ENCODE measurements at places on chromosomes 12 and 14.
A peak's percentile ranks its signal among the peaks of the same experiment; 100 is the strongest.

DNA sequence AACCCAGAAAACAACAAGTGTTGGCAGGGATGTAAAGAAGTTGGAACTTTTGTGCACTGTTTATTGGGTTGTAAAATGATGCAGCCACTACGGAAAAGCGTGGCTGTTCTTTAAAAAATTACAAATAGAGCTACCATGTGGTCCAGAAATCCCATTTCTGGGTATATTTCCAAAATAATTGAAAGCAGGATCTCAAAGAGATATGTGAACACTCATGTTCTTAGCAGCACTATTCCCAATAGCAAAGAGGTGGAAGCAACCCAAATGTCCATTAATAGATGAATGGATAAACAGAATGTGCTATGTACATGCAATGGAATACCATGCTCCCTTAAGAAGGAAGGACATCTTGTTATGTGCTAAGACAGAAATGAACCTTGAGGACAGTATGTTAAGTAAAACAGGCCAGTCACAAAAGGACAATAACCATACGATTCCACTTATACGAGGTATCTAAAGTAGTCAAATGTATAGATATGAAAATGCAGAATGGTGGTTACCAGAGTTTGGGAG is 249.5 kb downstream of the PHLDA1 start:
- DNase-seq, result no peak

DNA sequence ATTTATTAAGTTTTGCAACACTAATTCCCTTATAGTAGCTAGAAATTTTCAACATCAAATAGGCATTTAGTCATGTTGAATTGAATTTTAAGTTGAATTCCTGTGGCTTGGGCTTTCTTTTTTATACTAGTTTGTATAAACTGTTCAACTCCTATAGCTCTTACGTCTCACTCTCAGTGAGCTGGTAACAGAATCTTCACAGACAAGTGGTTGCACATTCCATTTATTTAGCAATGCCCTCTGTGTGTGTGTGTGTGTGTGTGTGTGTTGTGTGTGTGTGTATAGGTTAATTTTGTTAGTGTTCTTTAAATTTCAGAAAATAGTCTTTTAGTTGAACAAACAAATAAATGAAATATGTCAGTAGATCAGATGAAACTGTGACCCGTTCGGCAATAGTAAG is 425.0 kb downstream of the NPAS3 start:
- DNase-seq, result no peak

- no peak for DNase-seq
These were observed 52.8 kb upstream of the SLC2A13 start for GRCh38 chr12:40158592-40159111.

DNA sequence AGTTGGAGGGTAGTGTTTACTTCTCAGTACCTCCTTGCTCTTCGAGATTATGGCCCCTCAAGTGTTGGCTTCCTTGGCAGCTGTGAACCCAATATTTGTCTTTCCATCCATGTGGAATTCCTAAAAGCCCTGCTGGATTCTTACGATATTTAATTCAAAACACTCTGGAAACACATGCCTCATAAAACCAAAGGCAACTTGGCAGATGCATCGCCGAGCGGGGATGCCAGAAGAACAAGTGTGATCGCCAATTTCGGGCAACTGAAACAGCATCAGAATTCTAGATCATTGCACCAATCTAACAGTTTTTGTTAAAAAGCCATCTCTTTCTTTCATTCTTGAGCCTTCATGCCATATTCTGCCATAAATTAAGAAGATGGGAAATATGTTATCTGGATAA is 934.4 kb downstream of the AACS start:
- DNase-seq, result no peak

DNA sequence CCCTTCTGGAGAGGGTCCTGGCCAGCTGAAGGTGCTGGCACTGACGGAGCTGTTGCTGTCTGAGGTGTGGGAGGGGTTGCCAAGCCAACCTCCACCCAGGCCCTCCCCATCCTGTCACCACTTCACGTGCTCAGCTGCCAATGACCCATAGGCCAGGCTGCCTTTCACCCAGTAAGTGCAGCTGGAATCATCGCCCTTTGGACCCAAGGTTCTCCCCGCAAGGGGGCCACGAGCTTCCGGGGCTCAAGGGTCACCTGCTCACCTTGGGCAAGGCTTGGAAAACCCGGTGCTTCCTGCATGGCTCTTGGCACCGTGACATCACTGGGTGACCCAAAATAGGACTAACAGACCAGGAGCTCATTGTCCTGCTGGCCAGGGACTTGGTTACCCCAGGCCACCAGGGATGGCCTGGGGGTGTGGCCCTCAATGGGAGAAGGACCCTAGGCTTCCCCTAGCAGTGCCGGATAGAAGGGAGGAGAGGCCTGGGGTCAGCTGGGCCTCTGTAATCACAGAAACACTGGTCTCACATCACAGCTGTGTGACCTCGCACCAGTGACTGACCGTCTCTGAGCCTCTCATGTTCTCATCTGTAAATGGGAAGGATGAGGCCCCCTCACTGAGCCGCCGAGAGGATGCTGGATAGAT is 51.3 kb downstream of the CCDC85C start:
- peak; percentile 55 for DNase-seq

- DNase-seq, result no peak
These were observed 12.9 kb downstream of the FSCB start for GRCh38 chr14:44494137-44494536.

DNA sequence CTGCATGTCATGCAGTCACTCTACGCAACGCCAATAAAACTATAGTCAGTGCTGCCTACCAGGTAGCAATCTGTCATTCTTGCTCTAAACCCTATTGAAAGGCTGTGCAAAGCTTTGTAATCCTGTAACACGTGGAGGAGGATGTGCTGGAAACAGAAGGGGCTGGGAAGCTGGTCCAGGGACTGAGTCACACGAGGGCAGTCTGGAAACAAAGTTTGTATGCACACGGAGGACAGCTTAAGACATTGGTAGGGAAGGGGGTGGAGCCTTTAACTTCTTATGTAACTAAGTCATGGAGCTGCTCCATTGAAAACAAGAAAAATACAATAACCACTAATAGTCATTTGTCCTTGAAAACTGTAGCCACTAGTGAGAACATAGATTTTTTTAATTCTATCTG is 128.0 kb downstream of the BCAT1 start:
- DNase-seq, result no peak

- DNase-seq, result peak; percentile 76
These were observed 62.2 kb upstream of the DIO3 start for GRCh38 chr14:101499080-101499479.

GRCh38 chr12:131829791-131830334 is 1.7 kb downstream of the MMP17 start:
- DNase-seq, result no peak

- DNase-seq, result no peak
These were observed 26.5 kb downstream of the ARL6IP4 start for GRCh38 chr12:123006977-123007376.

DNA sequence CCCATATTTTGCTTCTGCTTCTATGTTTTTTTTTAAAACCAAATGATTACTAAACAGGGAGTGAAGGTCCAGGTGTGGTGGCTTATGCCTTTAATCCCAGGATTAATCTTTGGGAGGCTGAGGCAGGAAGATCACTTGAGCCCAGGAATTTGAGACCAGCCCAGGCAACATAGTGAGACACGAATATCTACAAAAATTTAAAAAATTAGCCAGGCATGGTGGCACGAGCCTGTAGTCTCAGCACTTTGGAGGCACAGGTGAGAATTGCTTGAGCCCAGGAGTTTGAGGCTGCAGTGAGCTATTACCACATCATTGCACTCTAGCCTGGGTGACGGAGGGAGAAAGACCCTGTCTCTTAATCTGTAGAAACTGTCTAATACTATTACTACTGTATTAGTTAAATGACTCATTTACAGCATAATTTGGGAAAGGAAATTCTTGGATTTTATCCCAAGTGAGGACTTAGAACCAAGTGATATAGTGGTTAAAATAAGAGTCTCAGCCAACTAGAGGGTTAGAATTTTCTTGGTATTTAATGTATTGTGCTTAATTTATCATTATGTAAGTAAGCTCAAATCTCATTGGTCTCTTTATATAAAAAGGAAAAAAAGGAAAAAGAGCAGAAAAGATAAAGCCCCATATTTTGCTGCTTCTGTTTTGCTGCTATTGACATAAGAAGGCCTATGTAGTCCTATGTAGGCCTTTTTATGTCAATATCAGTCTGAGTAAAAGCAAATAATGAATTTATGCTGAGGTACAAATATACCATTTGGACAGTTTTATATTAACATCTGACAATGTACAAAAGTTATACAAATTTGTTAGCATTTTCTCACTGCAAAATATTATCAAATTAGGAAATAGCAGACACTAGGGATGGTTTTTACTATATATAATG is 163.4 kb downstream of the RAD51B start:
- no peak for DNase-seq

DNA sequence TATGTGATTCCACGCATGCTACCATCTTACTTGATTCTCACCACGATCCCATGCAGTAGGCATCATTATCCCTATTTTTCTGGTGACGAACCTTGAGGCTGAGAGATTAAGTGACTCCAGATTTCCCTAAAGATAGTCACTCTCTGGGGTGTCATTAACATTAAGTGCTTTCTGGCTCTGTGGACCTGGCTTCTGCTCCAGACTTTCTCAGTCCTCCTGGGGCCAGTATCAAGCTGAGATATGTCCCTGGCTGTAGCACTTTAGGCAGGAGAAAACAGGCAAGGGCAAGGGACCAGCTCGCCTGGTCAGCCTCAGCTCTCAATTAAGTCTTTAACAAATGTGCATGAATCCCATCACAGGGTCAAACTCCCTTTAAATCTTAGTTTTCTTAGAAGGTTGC is 38.3 kb upstream of the PRB2 start:
- no peak for DNase-seq

DNA sequence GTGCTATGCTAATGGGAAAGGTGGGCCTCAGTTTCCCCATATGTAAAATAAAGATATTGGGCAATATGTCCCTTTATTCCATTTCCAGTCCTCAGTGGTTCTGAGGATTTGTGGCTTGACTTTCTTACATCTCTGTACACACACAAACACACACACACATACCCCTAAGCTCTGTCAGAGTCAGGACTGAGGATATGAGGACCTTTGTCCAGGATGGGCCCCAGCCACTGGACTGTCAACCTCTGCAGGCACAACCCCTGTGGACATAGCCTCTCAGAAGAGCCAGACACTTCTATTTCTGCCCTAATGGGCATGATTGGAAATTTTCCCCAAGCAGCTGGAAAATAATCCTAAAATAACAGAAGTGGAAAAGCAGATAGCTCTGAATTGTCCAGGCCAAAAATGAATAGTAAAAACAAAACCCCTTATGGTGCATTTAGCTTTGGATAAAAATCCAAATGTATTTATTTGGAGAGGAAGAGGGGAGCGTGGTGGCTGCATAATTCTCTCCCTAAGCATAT is 50.2 kb downstream of the RIN3 start:
- no peak for DNase-seq

- DNase-seq, result no peak
These were observed 2.5 kb upstream of the RAP1B start for GRCh38 chr12:68608191-68608590.

DNA sequence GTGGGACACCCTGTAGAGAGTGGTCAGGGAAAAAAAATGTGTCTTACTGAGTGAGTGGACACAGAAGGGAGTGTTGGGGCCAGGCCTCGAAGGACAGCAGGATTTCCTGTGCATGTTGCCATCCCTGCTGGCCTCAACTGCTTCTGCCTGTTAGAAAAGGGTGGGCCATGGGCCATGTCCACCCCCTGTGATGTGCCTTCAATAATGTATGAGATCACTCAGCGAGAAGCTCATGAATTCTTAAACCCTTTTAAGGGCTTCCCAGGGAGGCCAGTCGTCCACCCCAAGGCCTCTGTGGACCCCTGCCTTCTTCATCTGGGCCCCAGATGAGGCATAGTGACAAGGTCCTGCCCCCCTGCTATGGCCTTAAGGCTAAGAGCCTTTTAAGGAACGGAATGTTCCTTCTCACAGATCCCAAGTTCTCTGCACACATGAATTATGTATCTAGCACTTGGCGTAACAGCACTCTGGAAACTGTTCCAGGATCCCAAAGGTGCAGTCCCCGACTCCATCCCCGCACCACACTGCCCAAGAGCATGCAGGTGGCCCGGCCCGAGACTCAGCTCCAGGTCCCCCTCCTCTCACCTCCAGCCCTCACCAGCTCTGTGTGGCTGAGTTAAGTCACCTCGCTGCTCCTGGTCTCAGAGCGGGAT is 8.9 kb upstream of the C14orf132 start:
- DNase-seq, result no peak

DNA sequence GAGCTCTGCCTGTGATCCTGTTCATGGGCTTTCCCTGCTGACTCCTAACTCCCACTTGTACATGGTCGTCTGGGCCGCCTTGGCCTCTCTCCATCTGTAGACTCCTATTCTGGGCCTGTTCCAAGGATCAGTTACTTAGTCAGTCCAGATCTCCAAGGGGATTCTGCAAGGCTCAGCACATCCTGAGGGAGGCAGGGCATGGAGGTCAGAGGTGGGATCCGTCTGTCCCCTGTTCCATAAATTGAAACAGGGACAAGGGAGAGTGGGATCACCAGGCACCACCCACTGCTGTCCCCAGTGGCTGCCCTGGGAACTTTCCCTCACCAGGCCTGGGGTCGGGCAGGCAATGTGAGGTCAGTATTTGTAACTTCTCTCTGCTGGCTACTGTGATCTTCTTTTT is 43.5 kb downstream of the KCTD10 start:
- DNase-seq, result no peak

DNA sequence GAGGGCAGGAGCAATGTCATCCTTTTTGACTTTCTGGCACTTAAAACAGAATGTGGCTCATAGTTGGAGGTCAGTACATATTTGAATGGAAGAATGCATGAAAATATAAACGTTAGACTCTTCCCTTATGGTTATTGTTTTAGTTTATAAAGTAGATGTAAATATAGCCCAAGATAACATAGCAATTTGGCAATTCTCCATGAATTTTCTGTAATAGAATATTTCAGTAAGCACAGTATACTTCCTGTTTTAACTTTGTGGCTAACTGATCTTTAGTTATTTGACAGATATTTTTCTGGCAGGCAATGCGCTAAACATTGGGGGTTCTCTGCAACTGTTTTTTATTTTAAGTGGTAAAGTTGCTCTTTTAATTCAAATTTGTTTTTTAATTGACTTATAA is 763.0 kb downstream of the NRXN3 start:
- no peak for DNase-seq

DNA sequence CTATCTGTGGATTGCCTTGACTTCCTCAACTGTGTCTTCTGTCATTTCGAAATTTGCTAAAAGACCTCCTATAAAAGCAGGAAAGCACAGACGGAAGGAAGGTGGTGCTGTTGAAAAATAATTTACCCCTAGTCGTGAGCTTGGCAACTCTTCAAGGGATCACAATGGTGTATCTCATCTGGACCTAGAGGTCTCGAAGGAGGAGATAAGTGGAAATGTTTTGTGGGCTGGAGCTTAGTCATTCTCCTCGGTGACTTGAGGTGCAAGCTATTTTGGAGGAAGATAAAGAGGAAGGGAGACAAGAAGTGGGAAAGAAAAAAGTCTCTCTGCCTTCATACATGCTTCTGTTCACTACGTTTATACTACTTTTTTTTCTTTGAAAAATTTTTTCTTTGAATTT is 89.9 kb downstream of the FLRT2 start:
- DNase-seq, result no peak

DNA sequence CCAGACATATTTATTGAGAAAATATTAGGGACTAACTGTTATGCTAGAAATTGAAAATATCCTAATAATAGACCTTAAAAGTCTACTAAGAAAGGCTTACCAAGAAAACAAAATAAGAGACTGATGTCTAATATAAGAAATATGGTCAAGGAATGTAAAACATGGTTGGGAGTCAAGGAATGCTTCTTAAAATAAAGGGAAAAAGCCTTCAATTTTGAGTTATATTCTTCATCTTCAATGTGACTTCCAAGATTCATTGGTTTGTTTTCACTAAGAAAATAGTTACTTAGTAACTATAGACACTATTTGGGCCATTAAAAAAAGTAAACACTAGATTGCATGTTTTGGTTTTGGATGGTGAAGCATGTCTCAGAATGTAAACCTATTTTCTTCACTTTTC is 88.1 kb upstream of the ETV6 start:
- DNase-seq, result no peak
